AG04449 (cell line): ENCODE measurements at places on chromosomes 6 and 20.

GRCh38 chr6:151962246-151962846 lies 154.9 kb downstream of the ESR1 start:
- DNase-seq, result no peak

DNA sequence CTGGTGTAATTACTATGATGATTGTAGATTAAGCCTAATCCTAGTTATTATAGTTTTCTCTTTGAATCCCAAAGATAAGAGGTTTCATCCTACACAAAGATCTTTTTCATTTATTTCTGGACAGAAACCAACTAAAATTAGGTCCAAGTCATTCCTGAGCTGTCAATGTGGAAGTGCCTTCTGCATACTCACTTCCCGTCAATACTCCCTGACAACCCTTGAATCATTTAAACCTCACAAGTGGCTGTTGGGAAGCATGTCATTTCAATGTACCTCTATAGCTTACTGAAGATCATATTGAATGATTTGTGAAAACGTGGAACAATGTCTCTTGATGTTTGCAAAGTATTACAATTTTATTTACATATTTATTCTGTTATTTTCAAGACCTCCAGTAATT lies 274.1 kb downstream of the HACE1 start:
- no peak for DNase-seq

GRCh38 chr6:167706313-167707109 lies 120.2 kb upstream of the AFDN start:
- no peak for DNase-seq

- no peak for DNase-seq
These were observed 309.4 kb upstream of the RNF24 start for GRCh38 chr20:4324611-4325243.

GRCh38 chr6:144547409-144547808 lies 262.3 kb downstream of the UTRN start:
- no peak for DNase-seq

DNA sequence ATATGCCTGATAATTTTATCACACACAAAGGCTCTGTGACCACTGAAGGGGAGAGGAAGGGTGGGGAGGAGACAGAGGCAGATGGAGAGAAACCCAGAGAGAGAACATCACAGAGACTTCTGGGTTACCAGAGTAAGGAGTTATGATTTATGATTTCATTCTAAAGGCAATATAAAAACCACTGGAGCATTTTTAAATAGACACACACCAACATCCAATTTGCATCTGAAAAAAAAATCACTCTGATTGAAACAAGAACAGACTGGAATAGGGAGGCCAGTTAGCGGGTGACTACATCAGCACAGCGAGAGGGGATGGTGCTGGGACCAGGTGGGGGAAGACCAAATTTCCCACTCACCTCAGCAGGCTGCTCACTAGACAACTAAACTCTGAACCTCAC lies 104.8 kb downstream of the AGPAT4 start:
- DNase-seq, result no peak

DNA sequence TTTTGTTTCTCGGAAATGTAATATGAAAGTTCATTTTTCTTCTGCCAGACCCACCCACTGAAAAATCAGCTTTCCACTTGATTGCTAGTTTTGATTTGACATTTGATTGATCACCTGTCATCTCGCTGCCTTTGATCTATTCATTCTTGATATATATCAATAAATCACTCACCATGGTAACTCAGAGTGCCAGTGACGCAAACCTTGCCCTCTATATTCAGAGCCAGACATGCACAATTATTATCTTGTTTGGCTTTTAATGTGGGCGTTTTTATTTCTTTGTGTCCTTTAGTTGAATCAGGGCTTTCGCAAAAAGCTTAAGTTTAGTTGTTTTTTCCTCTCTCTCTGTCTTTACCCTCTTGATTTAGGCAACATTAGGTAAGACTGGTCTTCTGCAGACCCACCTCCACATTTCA lies 2.0 kb downstream of the TSHZ2 start:
- DNase-seq, result no peak

DNA sequence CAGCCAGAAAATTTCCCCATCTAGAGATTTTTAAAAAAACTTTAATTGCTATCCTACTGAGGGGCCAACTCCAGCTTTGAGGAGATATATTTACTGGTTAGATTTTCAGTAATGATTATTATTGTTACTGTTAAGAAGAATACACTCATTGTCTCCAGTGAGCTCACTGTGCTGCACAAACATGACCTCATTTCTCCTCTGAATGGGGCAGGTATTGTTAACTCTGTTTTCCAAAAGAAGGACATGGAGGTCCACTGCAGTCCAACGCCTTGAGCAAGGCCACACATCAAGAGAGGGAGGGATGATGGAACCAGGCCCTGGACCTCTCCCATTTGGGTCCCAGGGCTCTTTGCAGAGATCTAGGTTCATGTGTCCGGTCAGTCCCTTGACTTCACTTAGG lies 13.9 kb upstream of the SCUBE3 start:
- no peak for DNase-seq

GRCh38 chr6:12404651-12405050 lies 114.5 kb downstream of the EDN1 start:
- DNase-seq, result no peak

DNA sequence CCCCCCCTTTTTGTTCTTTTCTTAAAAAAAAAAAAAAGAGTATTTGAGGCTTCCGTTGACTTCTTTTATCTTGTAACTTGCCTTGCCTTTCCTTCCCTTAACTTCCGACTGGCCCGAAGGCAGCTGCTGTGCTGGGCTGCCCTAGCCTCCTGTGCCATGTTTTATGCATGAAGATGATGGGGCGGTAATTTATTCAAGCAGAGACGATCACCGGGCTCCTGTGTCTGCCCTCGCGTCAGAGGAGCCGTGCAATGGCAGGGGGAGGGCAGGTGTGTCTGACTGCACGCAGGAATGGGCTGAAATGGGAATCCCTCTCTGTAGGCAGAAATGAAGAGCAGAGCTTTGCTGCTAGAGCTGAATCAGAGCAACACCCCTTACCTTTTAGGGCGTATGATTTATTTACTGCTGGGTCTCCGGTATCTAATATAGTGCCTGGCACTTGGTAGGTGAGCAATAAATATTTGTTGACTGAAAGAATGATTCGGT lies 106.3 kb upstream of the RIPOR2 start:
- DNase-seq, result no peak

GRCh38 chr6:112408522-112408921 lies 61.4 kb downstream of the RFPL4B start:
- DNase-seq, result no peak

- peak; percentile 40 for DNase-seq
These were observed 147.8 kb upstream of the RALGAPA2 start for GRCh38 chr20:20860078-20860806.

DNA sequence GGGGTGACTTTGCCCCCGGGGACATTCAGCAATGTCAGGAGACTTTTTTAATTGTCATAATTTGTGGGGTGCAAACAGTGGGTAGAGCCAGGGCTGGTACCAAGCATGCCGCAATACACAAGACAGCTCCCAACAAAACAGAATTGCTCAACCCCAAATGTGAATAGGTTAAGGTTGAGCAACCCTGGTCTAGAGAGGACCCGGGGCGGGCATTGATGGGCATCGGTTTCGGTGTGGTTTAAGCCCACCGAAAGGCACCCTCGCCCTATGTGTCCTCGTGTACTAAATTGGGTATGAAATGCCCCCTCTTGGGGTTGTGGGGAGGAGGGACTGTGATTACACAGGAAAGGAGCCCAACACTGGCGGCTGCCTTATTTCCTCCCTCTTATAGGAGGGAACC lies 36.0 kb downstream of the KIAA1755 start:
- no peak for DNase-seq

- DNase-seq, result no peak
These were observed 246.1 kb downstream of the BMP7 start for GRCh38 chr20:57020364-57020763.

- DNase-seq, result no peak
These were observed 467.6 kb downstream of the DHX35 start for GRCh38 chr20:39429726-39430125.

GRCh38 chr6:103925317-103925716 lies 934.4 kb downstream of the HACE1 start:
- DNase-seq, result no peak
